Cortex of kidney (tissue), 1 donor: ENCODE measurements at places on chromosomes 3 and 15.

DNA sequence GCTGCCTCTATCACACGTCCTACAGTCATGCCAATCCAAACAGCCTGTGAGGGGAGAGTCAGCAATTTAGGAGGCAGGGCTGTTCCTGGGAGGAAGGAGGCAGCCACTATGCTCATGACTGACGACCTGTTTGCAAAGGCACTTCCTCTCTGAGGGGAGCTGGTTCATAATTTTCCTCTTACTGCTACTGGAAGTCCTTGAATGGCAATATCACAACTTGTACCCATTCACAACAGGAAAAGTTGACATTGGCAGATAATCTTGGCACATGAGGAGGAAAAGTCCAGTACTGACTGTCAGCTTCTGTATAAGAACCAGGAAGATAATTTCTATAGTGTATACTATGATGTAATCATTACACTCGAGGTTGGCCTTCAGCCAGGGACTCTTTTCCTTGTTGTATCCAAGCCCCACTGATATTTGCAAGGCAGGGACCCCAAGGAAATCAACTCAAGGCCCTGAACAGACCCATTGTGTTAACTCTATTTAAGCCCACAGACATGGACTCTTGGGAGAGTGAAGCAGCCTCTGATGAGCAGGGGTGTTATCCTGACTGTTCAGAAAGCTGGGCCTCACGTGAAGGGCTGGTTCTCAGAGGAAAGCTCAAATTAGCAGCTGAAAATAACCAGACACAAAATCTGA is 267.3 kb upstream of the ADAMTS9 start:
- DNase-seq: no peak

GRCh38 chr15:48486228-48486627 is 155.0 kb downstream of the DUT start:
- DNase-seq: no peak

DNA sequence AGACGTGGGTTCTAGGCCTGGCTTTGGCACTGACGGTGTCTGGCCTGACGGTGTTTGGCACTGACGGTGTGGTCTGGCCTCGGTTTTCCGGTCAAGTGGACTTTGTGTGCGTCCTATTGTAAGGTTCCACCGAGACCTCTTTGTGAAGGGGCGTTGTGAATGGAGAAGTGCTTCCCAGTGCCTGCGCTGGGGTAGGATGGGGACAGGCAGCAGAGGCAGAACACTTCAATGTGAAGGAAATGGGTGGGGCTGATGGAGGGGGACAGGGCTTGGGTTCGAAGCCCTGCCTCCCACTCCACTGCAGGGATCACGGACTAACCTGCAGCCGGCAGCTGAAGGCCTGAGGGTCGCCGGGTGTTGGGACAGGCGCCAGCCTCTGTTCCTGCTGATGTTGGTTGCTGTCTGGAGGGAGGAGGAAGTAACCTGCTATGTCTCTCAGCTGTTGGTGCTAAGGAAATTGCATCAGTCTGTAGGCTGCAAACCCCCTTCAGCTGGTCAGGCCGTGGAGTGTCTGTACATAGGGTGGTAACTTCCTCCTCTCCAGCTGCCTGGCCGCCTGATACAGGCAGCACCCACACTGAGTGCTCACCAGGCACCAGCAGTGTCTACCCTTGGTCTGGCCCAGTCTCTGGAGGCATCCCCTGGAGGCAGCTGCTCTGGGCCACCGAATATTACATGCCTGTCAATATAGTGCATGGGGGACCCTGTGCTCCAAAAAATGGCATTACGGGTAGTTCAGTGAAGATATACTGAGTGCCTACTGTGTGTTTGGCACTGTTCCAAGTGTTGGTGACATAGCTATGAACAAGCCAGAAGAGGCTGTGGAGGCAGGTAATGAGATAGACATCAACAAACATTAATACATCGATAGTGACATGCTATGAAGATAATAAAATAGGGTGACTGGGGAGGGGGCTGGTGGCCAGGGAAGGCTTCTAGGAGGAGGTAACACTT is 1.1 kb downstream of the TM6SF1 start:
- no peak for DNase-seq

- no peak for DNase-seq
These were observed 405.4 kb upstream of the TBL1XR1 start for GRCh38 chr3:177602601-177603147.

DNA sequence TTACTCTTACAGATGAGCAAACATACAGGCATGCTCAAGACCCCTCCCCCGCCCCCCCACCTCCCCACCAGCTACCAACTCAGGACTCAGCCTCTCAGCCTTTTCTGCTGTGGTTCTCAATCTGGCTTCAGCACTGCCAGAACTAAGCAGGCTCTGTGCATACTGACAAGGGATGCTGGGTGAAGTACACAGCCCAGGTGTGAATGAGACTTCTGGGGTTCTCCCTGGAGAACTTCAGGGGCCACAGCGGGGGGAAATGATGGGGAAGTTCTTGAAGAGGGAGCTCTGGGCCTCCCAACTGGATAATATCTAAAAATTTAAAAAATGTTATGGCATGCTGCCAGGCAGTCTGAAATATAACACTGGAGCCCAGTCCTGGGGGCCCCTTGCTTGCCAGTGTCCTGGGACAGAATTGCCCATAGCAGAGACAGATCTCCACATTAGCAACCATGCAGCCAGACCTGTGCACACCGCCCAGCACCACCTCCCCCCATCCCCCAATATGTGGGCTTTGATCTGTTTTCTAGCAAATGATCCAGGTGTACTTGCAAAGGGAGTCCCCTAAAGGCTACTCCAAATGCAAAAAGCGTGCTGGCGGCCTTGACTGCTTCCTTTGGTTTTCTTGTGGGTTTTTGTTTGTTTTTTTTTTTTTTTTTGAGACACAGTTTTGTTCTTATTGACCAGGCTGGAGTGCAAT is 41.4 kb downstream of the PGPEP1L start:
- no peak for DNase-seq

DNA sequence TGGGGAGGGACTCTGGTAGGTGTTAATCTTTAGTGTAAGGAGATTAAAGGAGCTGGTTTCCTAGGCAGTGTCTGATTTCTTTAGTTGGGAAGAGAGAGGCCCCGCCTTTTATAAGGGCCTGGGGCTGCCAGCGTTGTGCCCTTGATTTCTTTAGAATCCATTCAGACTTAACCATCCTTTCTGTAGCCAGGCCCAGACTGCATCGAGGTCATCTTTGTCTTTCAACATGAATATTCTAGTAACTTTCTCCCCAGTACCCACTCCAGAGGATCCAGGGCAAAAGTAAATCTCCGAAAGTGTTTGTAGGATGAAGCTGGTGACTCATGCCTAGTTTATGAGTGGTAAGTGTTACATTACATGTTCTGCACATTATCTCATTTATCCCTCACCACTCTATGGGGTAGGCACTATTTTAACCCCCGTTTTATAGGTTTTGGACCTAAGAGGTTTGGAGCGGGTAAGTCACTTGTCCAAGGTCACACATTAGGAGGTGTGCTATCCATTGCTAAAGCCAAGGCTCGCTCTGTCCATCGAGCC is 11.8 kb upstream of the USP3 start:
- DNase-seq: no peak

DNA sequence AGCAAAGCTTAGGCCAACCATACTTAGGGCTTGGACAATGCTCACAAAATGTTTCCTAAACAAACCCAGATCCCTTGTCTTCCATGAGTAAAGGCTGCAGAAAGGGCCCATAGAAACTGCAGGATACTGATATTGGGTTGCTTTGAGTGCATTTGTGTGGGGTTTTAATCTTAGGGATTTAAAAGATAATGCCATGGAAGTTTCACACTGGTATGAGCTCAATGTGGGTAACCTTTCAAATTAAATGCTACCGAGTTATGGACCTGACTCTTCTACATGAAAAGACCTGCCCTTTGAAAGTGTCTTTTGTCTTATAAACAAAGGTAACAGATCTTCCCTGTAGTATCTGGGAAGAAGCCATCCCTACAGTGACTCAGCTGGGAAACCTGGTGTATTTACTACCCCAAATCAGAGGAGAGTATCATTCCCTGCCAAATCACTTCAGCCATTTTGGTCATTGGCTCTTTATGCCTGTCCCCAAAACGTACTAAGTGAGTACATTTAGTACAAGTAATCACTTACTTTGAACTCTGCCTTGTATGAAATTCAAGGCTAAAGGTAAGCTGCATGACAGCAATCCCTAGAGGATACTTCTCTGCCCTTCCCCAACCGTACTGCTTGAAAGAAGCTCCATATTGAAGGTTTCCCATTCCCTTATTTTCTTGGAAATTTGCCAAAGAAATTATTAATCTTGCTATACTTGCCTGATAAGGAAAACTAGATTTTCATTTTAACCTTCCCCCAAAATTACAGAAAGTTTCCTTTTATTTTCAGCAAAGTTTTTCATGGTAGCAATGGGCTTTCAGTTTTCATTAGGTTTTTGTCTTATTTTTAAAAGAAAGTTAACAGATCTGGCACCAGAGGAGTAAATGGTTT is 7.2 kb downstream of the TM4SF1 start:
- DNase-seq: no peak

DNA sequence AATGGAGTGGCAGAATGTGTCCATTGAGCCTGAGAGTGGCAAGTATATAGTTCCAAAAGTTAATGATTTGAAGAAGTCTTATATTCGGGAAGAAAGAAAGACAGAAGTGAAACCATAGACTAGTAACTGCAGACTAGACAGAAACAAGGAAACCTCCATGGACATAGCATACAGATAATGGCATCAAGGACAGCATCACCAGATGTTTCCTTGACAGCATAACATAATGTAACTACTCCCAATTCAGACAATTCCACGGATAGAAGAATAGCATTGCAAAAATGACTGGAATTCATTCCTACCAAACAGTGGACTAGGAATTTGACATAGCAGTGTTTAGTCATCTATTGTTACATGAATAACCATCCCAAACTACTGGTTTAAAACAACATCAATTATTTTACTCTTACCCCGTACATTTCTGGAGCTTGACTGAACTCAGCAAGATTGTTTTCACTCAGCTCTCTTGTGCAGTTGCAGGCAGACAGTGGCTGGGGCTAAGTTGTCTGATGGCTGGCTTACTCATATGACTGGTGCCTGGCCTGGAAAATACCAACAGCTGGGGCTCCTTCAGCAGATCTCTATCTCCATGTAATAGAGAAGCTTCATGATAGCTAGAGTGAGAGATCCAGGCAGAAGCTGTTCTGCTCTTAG is 109.7 kb upstream of the GADL1 start:
- no peak for DNase-seq

- no peak for DNase-seq
These were observed 366.3 kb downstream of the TIGIT start for GRCh38 chr3:114660124-114660523.

DNA sequence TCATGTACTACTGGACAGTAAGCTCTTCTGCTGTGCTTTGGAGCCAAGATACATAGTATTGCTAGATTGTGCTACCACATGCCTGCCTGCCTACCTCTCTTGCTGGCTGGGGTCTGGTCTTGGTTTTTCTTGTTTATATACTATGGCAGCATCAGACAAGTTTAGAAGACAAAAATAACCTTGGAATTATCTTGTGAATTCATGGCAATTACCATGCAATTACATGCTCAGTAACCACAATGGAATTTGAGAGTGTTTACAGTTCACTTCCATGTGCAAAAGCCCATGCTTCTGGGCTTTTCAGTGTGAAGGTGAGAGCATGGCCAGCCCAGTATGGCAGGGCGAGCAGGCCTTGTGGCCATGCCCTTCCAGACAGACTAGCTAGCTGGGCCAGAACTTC is 48.0 kb upstream of the C15orf61 start:
- no peak for DNase-seq

DNA sequence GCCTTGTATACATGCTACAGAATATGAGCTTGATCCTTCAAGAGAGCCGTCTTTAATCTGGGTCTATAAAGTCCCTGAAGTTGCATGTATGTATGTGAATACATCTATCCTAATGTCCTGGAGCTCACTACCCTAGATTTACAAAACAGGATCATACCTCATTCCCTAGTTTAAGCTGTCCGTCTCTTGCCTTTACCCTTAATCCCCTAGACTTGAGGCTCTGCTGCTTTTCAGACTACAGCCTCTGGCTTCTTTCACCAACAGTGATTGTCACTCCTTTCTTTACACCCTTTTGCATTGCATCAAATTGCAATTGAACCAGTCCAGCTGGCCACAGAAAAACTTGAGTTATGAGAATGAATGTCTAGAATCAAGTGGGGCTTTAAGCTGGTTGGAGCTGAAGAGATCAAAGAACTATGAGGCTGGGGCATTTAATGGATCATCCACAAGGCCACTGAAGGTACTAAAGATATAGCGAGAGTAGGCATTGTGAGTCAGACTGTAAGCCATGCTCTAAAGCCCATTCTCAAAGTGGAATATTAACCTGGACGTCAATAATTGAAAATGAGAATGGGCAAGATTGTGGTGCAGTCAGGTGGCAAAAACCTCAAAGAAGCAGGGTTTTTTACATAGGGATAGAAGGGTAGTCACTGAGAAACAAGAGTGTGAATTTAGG is 12.3 kb upstream of the PLD1 start:
- DNase-seq: no peak

DNA sequence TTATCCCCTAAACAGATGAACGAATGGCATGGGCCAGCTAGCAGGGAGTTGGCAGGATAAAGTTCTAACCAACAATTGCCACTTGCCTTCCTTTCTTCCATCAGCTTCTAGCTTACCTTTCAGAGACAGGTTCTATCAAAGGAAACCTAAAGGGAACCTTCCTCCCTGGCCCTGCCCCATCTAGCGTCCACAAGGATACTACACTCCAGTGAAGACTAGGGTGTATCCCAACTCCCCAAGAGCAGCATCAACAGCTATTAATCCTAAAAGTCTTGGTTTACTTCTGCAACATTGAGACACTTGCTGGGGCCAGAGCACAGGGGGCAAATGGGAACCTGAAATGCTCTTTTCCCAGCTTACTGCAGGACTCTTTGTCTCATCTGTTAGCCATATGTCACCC is 37.0 kb upstream of the TMC3 start:
- no peak for DNase-seq

GRCh38 chr3:47420511-47421484 is 40.0 kb downstream of the PTPN23 start:
- DNase-seq: no peak

DNA sequence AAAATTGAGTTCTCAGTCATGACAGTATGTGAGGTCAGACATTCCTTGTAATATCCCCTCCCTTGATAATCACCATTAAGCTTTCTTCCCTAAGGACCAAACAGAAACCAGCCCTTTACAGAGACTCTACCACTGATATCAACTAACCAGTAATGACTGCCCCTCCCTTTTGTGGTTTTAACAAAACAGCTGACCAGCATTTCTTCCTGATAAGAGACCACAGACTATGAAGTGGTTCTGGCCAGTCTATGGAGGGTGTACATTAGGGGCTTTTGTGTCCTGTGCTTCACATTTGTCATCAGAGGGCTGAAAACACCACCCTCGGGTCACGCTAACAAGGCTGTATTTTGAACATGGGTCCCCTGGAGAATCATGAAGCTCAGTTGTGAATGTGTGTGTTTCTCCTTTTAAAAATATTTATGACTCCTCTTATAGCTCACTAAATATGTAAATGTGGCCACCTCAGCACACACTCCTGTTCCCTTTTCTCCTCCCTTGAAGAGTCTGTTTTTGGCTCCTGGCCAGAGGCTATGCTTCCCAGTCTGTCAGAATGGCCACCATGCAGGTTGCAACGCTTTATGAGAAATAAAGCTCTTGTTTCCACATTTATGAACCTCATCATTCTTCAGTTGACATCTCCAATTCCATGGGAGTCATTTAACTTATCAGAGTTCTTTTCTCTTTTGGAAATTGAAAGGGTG is 239.3 kb downstream of the CPNE4 start:
- DNase-seq: no peak
